ENCODE measurements at places on chromosomes 6 and 20. TPM values are rescaled to one million over a fixed set of nuclear protein-coding genes. Genes with fewer than 3 reads are reported as not detected.

Gene PRDM13
- not detected for polyA plus RNA-seq

Gene HSPA1B
- polyA plus RNA-seq = 140 TPM

DNA sequence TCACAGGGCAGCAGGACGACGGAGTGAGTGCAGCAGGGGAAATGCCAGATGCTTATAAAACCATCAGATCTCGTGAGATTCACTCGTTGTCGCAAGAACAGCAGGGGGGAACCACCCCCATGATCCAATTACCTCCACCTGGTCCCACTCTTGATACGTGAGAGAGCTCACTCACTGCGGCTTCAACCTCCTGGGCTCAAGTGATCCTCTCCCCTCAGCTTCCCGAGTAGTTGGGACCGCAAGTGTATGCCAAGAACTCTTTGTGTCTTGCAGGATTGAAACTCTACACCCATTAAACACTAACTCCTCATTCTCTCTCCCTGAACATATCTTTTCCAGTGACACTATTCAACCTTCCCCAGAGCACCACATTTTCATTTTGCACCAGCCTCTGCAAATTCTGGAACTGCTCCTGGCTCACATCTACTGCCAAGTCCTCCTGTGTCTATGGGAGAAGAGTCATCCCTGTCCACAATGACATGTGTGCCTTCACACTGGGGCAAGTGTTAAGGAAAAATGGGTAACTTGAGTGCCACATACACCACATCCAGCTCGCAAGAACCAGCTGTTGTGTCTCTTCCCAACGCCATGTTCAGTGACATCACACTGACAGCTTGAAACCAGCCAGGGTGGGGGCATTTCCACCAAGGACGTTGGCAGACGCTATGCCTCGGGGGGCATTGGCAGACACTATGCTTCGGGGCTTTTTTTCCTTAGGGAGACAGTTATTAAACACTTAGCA is 14.7 kb upstream of the TAF4 start:
- DNase-seq = no peak

DNA sequence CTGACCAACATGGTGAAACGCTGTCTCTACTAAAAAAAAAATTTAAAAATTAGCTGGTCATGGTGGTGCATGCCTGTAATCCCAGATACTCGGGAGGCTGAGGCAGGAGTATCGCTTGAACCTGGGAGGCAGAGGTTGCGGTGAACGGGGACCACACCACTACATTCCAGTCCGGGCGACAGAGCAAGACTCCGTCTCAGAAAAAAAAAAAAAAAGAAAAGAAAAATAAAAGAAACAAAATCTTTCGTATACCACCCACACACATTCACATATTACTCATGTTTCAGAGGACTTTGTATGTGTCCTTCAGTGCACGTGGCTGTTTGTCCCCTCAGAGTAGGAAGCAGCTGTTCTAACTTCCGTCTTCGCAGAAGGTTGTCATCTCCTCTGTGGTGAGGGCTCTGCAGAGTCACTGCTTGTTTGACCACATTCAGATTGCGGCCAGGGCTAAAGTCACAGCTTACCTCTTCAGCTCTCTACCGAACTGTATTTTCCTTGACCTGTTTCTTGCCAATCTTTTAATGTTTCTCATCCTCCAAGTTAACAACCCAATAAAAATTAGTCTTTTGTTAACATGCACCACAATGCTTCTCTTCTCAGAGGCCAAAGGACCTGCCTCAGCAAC is 36.6 kb upstream of the HIVEP1 start:
- DNase-seq = no peak

Gene FOXS1
- polyA plus RNA-seq = 6.5 TPM

Gene SLC22A16
- polyA plus RNA-seq = 0.33 TPM

GRCh38 chr6:91464201-91464600 is 877.3 kb upstream of the MAP3K7 start:
- no peak for DNase-seq

DNA sequence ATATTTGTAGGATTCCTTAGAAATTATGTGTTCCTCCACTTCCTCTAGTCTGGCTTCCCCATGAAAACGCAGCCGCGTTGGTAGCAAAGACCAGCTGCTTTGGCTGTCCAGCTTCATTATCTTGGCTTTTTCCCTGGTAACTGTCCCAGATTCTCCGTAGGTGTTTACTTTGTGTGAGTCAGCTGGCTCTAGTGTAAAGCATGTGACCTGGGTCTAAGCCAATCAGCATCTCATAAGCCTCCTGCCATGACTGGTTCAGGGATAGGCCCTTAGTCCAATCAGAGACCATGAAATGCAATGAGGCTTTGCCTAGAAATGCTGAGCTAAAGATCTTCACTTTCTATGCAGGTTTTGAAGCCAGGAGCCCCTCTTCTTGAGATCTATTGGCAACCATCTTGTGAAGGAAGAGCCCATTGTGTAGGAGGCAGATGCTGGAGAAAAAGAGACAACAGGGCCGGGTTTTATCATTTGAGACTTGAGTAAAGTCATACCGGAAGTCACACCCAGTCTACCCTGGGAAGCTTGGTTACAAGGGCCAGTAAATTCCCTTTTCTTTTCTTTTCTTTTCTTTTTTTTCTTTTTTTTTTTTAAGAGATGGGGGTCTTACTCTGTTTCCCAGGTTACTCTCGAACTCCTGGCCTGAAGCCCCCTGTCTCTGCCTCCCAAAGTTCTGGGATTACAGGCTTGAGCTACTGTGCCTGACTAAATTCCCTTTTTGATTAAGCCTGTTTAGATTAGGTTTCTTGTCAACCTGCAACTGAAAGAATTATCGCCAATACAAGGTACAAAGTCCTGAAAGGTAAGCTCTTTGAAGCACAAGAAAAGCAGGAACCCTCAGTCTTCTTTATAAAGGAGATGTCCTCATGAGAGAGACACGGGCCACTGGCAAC is 256.5 kb upstream of the RREB1 start:
- DNase-seq = no peak

DNA sequence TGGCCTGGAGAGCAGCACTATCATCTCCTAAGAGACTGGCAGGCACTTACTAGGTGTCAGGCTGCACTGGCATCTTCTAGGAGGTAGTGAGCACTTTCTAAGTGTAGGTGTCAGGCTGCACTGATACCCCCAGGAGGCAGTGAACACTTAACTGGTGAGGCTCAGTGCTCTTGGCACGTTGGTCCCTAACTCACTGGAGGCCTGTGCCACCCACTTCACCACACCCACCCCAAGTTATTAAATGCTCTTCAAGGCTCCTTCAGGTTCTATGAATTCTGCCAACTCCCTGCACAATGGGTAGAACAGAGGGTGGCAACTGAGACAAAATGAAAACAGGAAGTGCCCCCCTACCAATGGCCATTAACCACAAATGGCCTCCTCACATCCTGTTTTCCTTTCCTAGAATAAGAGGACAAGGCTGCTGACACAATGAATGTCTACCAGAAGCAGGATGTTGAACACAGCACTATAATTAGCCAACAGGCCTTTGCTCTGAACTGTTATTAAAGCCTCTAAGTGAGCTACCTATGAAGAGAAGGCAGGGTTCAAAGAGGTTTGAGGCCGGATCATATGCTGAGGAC is 29.4 kb downstream of the NCOA5 start:
- DNase-seq = no peak

- no peak for DNase-seq
Observed at GRCh38 chr6:90293319-90293953, 3.2 kb downstream of the BACH2 start.

GRCh38 chr6:41799559-41799911 is 12.0 kb downstream of the TOMM6 start:
- DNase-seq = no peak

GRCh38 chr6:132354517-132355167 is 46.6 kb downstream of the MOXD1 start:
- DNase-seq = no peak

- no peak for DNase-seq
Observed at GRCh38 chr20:24441661-24442060, 27.8 kb upstream of the SYNDIG1 start.

Gene PM20D2
- polyA plus RNA-seq = 36.6 TPM

Gene MROH8
- 5.8 TPM for polyA plus RNA-seq

GRCh38 chr6:85461798-85462170 is 11.9 kb downstream of the NT5E start:
- DNase-seq = no peak

GRCh38 chr20:49914310-49915117 is 815 bp downstream of the SPATA2 start:
- no peak for DNase-seq

Gene MEP1A
- not detected for polyA plus RNA-seq

DNA sequence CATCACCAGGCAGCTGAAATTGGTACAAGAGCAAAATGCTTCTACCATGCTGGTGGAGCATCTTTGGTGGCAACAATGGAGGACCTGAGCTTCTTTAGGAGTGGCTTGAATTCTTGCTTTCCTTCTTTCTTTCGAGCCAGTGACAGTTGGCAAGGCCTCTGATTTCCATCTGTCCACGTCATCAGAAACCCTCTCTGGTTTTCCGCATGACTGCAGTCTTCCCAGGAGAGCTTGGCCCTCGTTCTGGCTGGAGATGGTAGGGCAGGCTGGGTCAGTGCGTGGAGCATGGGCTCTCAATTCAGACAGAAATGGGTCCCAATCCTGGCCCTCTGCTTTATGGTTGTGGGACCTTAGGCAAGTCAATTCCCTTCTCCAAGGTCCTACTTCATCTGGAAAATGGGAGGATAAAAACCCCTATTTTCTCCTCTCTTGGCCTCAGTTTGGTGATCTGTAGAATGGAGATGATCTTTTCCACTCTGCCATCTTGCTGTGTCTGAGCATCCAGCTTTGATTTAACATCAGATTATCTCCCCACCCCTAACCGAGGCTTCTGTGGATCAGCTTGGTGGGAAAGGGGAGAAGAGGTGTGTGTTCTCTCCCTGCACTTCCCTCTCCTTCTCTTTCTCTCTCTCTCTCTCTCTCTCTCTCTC is 3.6 kb upstream of the BPIFB1 start:
- no peak for DNase-seq

Gene SPATA25
- 3.6 TPM for polyA plus RNA-seq

Gene ENPP1
- polyA plus RNA-seq = 21.9 TPM

Gene KCNQ2
- 4.9 TPM for polyA plus RNA-seq

DNA sequence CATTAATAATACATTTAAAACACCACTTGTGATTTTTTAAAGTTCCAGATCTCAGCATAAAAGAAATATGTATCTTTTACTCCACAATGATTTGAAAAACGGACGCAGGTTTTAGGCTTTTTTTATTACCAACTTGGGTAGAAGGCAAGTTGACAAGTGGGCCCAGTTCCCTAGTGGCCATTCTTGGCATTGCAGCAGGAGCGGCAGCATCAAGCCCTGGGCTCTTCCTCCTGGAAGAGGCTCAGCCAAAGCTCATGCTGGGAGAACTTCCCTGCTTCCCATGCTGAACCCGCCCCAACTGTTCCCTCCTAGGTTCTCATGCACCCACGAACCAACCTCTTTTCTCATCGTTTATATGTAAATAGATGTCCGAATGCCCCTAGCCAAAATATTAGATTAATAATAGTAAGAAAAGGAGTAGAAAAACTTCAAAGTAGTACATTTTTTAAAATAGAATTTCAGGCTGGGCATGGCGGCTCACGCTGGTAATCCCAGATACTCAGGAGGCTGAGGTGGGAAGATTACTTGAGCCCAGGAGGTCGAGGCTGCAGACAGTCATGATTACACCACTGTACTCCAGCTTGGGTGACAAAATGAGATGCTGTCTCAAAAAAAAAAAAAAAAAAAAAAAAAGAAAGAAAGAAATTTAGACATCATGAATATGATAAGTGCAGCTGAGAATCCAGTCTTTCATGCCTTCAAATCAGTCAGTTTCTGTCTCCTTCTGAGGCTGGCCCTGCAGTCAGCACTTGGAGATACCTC is 18.2 kb upstream of the MYB start:
- DNase-seq = no peak

Gene PRPF6
- polyA plus RNA-seq = 86.5 TPM

Gene PTCRA
- polyA plus RNA-seq = 0.30 TPM

Gene NNAT
- 99.8 TPM for polyA plus RNA-seq

- no peak for DNase-seq
Observed at GRCh38 chr6:118252474-118252873, 295.6 kb upstream of the PLN start.

Gene SRMS
- 0.24 TPM for polyA plus RNA-seq

Gene TPD52L2
- polyA plus RNA-seq = 85.6 TPM

Gene STMND1
- 0.34 TPM for polyA plus RNA-seq

DNA sequence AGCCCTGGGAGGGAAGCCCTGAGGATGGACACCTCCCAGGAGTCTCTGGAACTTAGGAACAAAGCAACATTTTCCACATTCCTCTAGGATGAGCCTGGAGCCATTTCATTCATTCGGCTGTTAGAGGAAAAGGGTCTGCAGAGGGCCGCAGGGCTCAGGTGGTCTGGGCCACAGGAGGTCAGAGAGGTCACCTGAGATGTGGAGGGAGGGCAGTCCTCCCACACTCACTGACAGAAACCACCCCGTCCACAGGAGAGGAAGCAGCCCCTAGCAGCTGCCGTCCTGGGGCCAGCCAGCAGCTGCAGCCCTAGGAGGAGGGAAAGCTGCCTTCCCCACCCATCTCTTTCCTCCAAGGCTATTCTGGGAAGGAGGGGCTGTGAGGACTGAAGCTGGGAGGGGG is 207.0 kb downstream of the CDC5L start:
- no peak for DNase-seq

- DNase-seq = no peak
Observed at GRCh38 chr20:45372646-45373352, 5.3 kb downstream of the TP53TG5 start.

DNA sequence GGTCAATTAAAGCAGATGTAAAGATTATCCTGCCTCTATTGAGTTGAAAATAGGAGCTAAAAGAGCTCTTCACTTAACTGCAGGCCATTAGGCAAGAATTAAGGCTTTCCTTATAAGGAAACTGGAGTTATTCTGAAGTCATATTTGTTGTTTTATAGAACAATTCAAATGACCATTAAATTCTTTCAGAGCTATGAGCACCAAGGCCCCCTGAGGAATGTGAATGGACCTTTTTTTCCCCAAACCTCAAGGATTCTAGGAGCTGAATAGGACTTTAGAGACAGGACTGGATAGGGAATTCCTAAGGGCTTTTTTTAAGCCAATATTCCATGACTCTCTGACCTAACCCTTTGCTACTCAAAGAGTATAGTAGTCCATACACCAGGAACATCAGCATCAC is 565.7 kb upstream of the BTBD3 start:
- no peak for DNase-seq

DNA sequence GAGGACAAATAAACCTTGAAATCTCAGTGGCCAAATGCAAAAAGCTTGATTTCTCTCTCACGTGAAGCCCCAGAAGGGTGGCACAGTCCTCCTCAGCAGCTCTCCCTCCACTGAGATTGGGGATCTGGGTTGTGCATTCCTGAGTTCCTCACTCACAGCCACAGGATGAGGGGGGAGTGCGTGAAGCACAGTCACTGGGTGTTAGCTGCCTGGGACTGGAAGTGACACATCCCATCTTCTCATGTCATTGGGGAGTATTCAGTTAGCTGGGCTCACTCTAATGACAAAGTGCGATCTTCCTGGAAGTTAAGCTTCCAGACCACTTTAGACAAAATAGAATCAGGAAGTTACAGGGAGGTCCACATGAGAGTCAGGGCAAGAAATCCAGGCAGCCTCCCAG is 192.2 kb upstream of the LRFN2 start:
- DNase-seq = no peak

Gene ADA
- polyA plus RNA-seq = 7.5 TPM

Gene FKBP1A
- 387 TPM for polyA plus RNA-seq
